ENCODE measurements at places on chromosomes 3 and 15. TPM values are rescaled to one million over a fixed set of nuclear protein-coding genes. Genes with fewer than 3 reads are reported as not detected.

HYKK gene
- 0.92 TPM for total RNA-seq

SLCO3A1 gene
- total RNA-seq: 8.8 TPM

UPK1B gene
- total RNA-seq: not detected

MUC13 gene
- total RNA-seq: not detected

ANKRD34C gene
- total RNA-seq: 0.92 TPM

CORO2B gene
- total RNA-seq: 19.6 TPM
